ENCODE measurements at places on chromosomes 1 and 21. TPM values are rescaled to one million over a fixed set of nuclear protein-coding genes. Genes with fewer than 3 reads are reported as not detected.

The TEX38 gene
- 0.27 TPM for polyA plus RNA-seq

The C8A gene
- not detected for polyA plus RNA-seq

The CTPS1 gene
- 18.9 TPM for polyA plus RNA-seq

The PIGM gene
- 5.2 TPM for polyA plus RNA-seq

The AVPR1B gene
- polyA plus RNA-seq: 0.24 TPM

The AIRE gene
- not detected for polyA plus RNA-seq

The KIAA1614 gene
- polyA plus RNA-seq: 12.3 TPM

The LCE6A gene
- polyA plus RNA-seq: not detected

The GBP4 gene
- polyA plus RNA-seq: 4.9 TPM

The AMY1C gene
- not detected for polyA plus RNA-seq

The LYSMD1 gene
- polyA plus RNA-seq: 12.2 TPM

The IVL gene
- not detected for polyA plus RNA-seq

The NSUN4 gene
- 14.3 TPM for polyA plus RNA-seq

The ESRRG gene
- 17.9 TPM for polyA plus RNA-seq

The RASSF5 gene
- 7.1 TPM for polyA plus RNA-seq

The OR2T33 gene
- not detected for polyA plus RNA-seq

- DNase-seq: no peak
Measured at GRCh38 chr21:28333578-28334075, 659.0 kb downstream of the LTN1 start.

DNA sequence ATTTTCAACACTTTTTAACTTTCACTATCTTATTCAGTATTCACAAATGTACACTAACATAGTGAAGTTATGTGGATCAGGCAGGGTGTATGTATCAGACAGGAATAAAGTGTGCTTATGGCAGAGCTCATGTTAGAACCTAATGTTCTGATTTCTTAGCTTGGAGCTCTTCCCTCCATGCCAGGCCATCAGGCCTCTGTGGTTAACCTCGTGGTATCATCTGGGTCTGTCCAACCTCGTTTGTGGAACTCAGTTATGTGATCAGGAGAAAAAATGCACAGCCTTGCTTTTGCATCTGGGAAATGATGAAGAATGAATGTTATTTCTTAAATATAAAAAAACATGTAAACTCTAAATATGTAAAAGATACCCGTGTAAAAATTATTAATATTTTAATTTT is 86.9 kb downstream of the MPZL1 start:
- no peak for DNase-seq

DNA sequence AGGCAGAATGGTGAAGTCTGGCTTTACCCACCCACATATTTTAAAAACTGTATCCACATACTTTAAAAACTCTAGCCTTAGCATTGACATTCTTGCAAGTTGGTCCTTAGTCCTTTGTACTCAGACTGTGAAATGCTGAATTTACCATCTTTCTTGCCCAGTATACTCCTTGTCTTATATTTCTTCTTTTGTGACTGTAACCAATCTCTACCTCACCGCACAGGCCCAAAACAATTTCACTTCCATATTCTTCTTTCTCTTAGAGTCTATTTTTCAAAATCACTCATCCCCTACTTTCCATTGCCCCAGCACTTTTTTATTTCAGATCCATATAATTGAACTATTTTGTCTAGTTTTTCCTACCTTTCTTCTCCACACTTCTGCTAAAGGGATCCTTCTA is 892.4 kb upstream of the B3GALT2 start:
- no peak for DNase-seq

GRCh38 chr1:21904454-21904703 is 32.7 kb downstream of the HSPG2 start:
- DNase-seq: no peak

GRCh38 chr21:45938811-45939520 is 42.6 kb upstream of the COL6A1 start:
- no peak for DNase-seq

DNA sequence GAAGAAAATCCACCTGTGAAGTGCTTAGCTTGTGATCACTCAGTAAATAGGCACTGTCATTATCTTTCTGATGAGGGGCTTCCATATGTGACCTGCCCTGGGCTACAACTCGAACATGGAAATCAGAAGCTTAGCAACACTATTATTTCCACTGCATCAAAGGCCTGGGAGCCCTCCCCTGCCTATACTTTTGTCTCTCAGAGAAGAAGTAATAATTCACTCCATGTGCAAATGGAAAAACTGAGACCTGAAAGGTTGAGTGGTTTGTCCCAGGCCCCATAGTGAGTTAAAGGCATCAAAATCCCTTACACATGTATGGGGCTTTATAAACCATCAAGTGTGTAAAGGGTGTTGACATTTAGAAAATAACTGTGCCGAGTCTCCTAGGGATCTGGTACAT is 20.9 kb downstream of the SOX13 start:
- no peak for DNase-seq

- peak; percentile 4 for DNase-seq
Measured at GRCh38 chr1:50109647-50110075, 941 bp downstream of the ELAVL4 start.

DNA sequence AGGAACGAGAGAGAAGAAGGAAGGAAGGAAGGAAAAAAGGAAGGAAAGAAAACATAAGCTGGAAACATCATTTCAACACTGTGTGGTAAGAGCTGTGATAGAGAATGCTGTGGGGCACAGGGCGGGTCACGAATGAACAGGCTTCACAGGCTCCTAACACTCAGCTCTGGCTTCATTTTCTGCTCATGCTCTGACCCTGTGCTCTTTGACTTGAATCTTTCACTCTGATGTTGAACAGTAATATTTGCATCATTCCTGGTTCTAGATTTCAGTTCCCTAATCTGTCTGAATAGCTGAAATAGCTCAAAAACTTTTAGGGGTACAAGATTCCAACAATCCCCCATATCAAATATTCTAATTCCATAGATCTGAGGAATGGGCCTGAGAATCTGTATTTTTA is 207.3 kb downstream of the LHX8 start:
- no peak for DNase-seq

DNA sequence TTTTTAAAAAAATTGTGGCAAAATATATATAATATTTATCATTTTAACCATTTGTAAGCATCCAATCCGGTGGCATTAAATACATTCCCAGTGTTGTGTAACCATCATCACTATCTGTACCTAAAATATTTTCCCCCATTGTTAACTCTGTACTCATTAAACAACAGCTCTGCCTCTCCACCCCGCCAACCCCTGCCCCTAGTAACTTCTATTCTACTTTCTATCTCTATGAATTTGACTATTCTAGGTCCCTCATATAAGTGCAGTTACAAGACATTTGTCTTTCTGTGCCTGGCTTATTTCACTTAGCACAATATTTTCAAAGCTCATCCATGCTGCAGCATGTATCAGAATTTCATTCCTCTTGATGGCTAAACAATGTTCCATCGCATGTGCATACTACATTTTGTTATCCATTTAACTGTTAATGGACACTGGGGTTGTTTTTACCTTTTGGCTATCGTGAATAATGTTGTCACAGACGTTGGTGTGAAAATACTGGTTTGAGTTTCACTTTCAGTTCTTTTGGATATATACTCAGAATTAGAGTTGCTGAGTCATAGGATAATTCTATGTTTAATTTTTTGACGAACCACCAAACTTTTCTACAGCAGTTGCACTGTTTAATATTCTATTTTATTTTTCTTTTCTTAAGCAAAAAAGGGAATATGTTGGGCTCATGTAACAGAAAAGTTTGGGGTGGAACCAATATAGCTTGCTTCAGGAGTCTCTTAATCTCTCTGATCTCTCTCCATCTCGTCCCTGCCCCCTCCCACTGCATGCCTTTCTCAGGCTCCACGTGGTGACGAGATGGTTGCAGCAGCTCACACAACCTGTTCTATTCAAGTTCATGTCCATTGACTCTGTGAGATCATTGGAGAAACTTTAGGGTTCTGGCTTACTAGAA is 25.2 kb upstream of the RCAN1 start:
- no peak for DNase-seq

DNA sequence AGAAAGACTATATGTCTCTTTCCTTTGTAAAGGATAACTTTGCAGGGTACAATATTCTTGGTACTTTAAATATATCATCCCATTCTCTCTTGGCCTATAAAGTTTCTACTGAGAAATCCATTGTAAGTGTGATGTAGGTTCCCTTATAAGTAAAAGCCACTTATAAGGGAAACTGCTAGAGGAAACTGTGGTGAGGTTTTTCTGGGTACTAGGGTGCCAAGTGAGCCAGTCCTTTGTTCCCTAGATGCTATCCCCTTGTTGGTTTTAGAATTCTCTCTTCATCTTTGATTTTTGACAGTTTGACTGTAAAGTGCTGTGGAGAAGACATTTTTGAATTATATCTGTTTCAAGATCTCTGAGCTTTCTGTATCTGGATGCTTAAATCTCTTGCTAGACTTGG is 108.9 kb upstream of the NEK7 start:
- DNase-seq: no peak

GRCh38 chr1:33660244-33660643 is 187.8 kb downstream of the ZSCAN20 start:
- no peak for DNase-seq

GRCh38 chr1:116228511-116228910 is 117.3 kb downstream of the MAB21L3 start:
- no peak for DNase-seq

DNA sequence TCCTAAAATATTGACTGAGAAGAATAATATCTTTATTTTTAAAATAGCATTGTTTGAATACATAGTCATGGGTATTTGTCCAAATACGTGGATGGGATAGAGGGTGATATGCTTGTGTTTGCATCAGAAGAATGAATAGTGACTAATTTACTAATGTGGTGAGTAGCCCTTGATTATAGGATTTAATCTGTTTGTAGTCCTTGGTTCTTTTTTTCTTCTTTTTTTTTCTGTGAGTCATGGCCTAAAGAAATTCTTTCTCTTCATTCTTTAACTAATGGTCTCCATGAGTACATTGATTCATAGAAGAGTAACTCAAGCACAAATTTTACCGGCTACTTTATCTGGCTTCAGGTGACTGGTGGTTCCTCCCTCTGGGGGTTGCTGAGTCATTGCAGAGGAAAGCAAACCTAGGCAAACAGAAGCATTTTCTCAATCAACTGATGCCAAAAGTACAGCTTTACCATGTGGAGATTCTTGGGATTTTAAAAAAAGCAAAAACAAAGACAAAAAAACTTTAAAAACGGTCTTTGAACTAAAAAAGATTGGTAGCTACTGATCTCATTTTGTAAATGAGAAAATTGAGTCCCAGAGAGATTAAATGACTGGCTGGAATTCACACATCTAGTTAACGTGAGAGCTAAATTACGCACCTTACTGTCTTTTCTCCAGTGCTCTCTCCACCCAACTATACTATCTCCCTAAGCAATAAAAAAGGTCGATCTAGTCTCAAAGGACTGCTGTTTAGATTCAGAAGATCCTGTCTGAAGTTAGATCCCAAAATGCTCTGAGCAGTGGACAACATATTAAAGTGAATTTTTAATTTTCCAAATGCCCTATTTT is 40.5 kb downstream of the AK5 start:
- no peak for DNase-seq

- peak; percentile 17 for DNase-seq
Measured at GRCh38 chr1:113534875-113535274, 144.6 kb downstream of the MAGI3 start.

DNA sequence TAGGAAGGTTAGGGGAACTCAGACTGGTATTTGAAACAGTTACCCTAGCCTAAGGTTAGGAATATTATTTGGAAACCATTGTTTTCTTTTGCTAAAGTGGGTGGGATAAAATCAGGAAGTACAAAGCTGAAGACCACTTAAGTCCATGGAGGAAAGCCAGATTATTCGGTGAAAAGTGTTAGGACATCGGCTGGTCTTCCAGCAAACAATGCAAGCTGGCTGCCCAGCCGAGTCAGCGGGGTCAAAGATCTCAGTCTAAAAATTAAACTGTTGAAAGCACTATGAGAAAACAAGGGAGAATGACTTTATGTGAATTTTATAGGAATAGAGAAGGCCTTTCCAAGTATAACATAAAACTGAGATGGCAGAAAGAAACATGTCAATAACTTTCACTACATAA is 231.7 kb downstream of the KCNJ6 start:
- DNase-seq: no peak

- DNase-seq: no peak
Measured at GRCh38 chr1:160708801-160709200, 2.8 kb downstream of the CD48 start.

DNA sequence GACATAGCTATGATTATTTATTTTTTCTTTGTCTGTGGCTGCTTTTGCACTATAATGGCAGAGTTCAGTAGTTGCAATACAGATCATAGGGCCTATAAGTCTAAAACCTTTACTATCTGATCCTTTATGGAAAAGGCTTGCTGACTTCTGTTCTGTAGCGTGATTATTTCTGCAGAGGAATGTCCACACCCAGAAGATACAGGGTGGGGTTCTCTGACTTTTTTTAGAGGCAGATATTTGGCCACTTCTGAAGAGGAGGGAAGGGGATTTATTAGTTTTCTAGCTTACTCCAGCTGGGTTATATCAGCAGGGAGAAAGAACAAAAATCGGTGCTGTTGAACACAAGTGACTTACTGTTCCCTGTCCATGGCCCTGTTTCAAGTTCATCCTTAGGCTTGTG is 97.6 kb downstream of the RPE65 start:
- no peak for DNase-seq

GRCh38 chr1:248404024-248404423 is 1.2 kb downstream of the OR2T1 start:
- DNase-seq: no peak

DNA sequence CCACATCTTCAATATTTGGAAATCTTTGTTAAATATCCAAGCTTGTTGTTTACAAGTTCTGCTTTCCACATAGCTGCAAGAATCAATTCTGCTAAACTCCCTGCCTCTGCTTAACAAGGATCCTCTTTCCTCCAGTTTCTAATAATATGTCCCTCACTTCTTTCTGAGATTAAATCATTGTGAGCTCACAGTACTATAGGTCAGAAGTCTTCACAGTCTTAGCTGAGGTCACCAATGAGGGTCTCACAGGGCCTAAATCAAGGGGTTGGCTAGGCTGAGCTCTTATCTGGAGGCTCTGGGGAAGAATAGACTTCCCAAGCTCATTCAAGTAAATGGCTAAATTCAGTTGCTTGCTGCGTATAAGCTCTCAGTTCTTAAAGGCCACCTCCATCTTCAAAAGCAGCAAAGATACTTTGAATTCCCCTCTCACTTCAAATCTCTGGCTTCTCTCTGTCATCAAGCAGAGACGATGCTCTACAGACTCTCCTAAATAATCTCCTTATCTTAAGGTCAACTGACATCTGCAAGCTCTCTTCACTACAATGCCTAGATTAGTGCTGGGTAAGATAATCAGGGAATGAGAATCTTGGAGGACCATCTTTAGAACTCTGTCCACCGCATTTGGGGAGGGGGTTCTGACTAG is 175.3 kb downstream of the PLPPR4 start:
- DNase-seq: no peak

- DNase-seq: no peak
Measured at GRCh38 chr1:65512967-65513780, 92.7 kb downstream of the LEPR start.

DNA sequence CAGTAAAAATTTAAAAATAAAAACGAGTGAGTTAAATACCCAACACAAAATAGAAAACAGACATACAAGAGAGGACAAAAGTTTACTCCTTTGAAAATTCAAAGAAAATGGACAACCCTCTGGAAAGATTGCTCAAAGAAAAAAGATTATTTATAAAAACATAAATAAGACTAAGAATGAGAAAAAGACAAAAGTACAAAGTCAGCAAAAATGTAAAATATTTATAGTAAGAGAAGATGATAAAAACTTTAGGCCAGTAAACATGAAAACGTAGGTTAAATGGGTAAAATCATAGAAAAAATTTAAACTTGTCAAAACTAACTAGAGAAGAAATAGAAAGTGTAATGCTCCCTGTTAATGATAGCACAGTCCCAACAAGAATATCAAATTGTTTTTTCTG is 31.9 kb upstream of the SLC45A1 start:
- DNase-seq: no peak

GRCh38 chr1:167219646-167220536 is 795 bp upstream of the POU2F1 start:
- DNase-seq: no peak

- no peak for DNase-seq
Measured at GRCh38 chr1:211601982-211602670, 23.2 kb upstream of the SLC30A1 start.
